ENCODE measurements at places on chromosomes 5 and 9.

DNA sequence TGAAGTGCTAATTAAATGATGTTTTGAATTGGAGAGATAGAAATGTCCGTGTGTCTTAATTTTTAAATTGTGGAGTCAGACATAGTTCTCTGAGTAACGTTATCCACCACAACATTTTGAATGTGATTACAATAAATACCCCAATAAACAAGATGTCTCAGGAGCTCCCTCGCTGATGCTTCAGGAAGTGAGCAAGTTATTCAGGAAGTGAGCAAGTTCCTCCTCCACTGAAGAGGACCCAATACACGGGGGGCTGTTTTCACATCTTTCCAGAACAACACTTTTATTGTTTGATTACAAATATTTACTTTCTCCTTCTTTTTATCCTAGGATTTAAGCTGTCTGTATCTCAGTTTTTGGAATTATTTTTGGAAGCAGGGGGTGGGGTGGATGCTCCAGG, 363.8 kb downstream of the LRRC70 start:
- DNase-seq: no peak

DNA sequence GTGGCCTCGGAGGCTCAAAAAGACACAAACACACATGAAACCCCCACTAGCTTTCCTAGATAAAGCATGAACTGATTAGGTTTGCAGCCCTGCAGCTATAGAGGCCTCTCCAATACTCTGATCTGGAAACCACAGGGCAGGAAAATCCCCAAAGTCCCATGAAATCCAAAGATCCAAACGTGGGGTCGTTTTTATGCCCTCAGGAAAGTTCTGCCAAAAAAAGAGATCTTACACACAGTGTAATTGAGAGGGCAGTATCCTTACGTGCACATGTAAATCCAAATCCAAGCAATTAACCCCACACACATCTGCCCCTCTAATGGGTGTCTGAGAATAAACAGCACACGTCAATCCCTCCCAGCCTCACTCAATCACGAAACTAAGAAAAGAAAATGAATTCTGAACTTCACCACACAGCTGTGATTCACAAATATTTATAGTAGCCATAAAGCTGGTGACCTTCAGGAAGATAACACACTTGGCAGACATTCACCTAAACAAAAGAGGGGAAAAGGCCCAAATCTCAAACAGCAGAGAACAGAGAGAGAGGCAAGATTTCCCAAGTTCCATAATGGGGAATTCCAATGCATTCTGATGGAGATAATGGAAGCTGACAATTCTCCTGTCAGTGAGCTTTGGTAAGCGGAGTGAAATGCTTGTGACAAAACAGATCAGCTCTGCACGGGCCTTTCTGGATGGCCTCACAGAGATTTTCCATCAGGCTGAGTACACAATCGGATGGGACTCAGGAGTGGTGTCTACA, 114.2 kb downstream of the SEMA5A start:
- no peak for DNase-seq

DNA sequence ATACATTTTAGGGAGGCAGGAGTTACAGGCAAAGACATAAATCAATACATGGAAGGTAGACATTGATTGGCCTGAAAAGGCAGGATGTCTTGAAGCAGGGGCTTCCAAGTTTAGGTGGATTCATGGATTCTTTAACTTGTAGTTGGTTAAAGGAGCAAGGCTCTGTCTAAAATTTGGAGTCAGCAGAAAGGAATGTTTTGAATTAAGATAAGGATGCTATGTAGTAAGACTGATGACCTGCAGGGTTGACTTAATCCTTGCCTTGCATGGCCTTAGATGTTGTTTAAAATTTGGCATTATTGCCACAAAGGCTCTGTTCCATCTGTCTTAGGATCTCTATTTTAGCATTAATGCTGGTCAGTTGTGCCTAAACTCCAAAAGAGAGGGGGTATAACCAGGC, 171.3 kb downstream of the C5orf15 start:
- no peak for DNase-seq

DNA sequence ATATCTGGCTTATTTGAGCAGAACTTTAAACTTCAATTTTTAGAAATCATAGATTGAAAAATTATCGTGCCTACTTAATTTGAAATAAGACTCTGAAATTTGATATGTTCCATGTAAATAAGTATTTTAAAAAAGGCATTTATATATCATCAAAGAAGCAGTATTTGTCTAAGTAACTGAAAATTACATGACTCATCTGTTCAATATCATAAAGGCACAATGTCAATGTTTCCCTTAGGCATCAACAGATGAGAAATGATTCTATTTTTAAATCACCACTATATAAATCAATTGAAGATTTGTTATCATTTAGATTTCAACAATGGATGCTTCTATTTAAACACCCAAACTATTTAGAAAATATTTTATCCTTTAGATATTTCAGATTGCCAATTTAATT, 142.9 kb upstream of the POU5F2 start:
- DNase-seq: no peak

DNA sequence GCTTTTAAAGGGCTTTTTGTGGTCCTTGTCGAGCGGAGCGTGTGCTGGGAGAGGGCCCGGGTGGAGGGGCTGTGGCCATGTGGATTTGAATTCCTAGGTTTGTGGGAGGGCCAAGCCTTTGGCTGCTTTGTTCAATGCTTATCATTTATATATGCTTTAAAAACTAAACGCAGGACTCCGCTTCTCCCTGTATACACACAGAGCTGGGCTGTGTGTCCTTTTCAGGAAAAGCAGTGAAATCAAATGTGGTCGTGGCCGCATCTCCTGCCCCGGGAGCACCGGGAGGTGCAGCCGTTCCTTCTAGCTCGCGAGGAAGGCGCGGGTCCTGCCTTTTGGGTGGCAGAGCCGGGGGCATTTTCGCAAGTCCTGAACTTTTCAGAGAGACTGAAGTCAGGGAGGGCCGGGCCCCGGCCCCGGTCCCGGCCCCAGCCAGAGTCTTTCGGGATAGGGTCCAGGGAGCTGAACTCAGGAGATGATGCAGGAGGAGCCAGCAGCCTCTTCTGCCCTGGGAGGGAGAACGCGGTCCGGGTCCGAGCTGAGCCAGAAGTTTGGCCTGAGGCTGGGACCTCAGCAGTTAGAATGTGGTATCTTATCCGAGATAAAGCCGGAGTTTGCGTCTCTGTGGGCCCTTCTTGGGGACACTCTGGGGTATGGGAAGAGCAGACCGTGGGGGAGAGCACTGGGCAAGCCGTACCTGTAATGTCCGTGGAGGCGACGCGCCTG, 158.8 kb downstream of the C9orf152 start:
- no peak for DNase-seq

- DNase-seq: no peak
These were observed 31.7 kb downstream of the UGCG start for GRCh38 chr9:111928359-111928720.

DNA sequence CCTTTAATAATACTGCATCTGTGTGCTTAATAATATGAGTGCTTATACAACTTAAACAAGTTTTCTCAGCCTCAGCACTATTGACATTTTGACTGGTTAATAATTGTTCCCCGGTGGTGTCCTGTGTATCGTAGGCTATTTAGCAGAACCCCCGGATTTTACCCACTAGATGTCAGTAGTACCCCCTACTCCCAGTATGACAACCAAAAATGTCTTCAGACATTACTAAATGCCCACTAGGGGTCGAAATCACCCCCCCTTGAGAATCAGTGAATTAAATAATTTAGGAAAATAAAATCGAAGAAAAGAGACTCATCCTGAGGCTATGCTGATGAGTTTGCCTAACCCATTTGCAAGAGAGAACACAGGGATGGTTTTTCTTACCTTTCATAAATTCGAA, 166.3 kb downstream of the ATP10B start:
- DNase-seq: no peak

GRCh38 chr5:76855961-76856360, 6.1 kb downstream of the S100Z start:
- no peak for DNase-seq

GRCh38 chr5:151110122-151110681, 29.4 kb upstream of the TNIP1 start:
- no peak for DNase-seq

- DNase-seq: no peak
These were observed 735.9 kb upstream of the NUDT12 start for GRCh38 chr5:104298518-104298917.

DNA sequence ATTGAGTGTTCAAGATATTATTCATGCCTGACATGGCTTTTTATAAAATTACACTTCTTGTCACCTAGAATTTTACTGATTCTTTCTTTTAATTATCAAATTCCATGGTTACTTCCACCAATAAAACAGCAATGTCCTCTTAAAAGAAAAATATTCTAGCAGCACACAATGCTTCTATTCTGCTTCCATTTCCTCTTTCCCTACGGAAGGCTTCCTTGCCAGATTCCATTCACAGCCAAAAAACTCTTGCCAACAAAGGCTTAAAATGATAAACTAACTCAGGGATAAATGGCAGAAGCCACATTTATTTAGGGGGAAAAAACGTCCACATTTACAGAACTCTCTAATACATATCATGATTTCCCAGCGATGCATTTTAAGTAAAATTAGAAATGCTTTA, 111.6 kb downstream of the CTNND2 start:
- DNase-seq: no peak

- no peak for DNase-seq
These were observed 130.4 kb downstream of the CHSY3 start for GRCh38 chr5:130034566-130035210.

DNA sequence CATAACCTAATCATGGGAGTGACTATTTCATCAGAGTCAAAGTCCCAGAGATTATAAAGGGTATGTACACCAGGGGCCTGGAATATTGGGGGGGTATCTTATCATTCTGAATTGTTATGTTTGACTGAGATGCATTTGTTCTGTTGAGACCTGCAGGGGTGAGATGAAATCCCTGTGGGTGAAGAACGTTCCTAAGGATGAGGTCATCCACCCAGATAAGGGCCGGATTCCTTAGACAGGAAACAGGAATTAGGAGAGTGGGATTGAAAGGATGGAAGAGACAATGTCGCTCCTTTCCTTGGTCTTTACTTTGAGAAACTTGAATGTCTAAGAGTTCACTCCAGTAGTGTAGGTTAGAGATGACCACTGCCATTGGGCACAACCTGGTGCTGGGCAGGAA, 54.7 kb downstream of the GAS1 start:
- no peak for DNase-seq

- DNase-seq: no peak
These were observed 303.0 kb upstream of the CDH9 start for GRCh38 chr5:27341342-27341741.

- no peak for DNase-seq
These were observed 12.5 kb downstream of the ZNF354B start for GRCh38 chr5:178872302-178872701.

DNA sequence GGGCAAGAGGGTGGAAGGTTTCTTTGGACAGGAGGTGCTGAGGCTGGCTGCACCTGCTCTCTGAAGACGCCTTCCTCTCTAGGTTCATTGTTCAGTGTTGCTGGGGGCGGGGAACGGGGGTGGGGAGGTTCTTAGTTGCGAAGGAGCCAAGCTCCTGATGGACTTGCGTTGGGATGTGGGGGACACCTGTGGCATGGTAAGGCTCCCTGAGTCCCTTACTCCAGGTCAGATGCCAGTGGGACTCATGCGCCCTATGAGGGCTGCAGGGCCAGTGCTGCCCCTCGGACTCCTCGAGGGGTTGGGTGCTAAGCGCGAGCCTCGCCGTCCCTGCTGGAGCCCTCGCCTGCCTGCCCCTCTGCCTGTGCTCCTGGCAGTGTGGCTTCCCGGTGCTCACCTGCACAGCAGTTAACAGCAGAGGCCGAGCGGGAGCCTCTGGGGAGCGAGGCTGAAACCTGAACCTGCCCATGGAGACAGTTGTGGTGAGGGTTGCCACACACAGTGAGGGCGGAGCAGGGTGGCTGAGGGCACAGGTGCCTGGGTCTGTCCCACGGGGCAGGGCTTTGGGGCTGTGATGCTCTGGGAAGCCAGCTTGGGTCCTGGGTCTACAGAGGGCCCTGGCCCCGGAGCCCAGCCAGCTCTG, 5.5 kb downstream of the RNU6ATAC start:
- no peak for DNase-seq

GRCh38 chr5:50807661-50808060, 141.2 kb downstream of the PARP8 start:
- DNase-seq: no peak

GRCh38 chr9:21001581-21001980, 29.9 kb downstream of the HACD4 start:
- DNase-seq: no peak

DNA sequence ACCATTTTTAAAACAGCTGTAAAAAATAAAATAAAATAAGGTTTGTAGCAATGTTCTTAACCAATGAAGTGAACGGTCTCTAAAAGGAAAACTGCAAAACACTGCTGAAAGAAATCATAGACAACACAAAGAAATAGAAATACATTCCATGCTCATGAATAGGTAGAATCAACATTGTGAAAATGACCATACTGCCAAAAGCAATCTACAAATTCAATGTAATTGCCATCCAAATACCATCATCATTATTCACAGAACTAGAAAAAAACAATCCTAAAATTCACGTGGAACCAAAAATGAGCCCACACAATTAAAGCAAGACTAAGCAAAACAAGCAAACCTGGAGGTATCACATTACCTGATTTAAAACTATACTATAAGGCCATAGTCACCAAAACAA, 67.6 kb upstream of the RGMB start:
- no peak for DNase-seq

DNA sequence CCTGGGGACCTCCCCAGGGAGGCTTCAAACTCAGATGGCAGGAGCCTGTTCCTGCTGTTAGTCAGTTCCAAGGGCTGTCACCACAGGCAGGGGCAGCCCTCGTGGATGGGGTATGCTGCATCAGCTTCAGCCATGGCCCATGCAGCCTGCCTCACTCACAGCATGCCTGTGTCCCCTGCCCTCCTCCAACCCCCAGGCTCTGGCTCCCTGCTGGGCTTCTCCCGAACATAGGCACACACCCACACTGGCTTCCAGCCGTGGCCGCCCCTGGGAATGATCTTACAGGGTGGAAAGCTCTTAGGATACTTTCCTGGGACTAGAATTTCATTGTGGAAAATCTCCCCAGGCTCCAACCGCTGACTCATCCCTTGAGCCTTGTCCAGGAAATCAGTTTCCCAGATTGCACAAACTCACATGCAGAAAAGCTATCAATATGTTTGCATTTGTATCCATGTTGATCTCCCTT, 163.8 kb downstream of the SEC61B start:
- no peak for DNase-seq

DNA sequence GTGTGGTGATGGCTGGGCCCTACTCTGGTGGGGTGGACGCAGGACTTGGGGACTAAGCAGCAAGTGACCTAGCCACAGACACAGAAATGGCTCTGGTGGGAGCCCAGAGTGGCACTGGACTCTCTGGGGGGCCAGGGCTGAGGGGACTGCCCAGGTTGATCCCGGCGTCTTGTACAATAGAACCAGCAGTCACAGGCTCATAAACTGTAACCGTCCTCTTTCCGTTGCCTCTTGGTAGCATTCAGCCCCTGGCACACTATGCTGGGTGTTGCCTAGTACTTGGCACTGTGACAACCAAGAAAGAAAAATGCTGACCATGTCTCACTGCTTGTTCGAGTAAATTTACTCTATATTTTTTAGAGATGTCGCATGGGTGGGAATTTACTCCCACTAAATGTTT, 80.5 kb downstream of the DAB2IP start:
- no peak for DNase-seq

DNA sequence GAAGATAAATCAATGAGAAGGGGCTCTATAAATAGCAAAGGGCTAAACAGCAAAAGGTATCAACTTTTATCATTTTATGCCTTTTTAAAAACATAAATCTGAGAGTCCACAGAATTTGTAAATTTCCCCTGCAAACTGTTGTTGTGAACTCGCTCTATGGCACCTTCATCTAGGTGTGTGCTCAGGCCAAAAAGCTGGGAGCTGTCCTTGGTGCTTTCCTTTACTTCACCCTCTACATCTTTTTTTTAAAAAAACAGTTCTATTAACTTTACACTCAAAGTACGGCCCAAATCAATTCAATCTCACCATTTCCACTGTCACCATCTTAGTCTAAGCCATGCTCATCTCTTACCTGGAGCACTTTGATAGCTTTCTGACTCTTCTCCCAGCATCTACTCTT, 108.2 kb upstream of the GPR151 start:
- DNase-seq: no peak

Measured in stimulated activated CD8-positive, alpha-beta memory T cell treated with anti-CD3 and anti-CD28 coated beads, Interleukin-2, amount 100 ng/mL, for 48 hours (primary cell).